ENCODE measurements at places on chromosomes 16 and 17. TPM values are rescaled to one million over a fixed set of nuclear protein-coding genes. Genes with fewer than 3 reads are reported as not detected.

AOC2 gene
- 2.4 TPM for total RNA-seq

DNA sequence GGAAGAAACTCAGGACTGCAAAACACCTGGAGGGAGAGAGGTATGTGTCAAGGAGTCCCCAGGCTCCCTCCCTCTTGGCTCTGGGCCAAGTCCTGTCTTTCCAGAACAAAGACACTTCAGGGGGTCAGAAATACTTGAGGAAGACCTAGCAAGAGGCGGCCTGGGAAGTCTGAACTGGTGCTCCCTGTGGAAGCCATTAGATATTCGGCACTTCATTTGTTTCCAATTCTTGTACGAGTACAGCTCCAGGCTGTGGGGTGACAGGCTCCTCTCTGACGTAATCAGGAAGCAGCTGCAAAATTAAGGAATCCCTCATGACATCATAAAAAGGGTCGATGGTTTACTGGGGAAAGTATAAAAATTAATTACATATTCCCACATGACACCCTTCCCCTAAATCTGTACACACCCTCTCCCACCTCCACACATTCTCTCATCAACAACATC is 108.7 kb downstream of the SMG6 start:
- H3K4me1 ChIP-seq, result peaks cover 58% of the 10 kb centered on the region
- peaks cover 24% of the 10 kb centered on the region for H3K36me3 ChIP-seq
- no peak overlapping the region for H3K27ac ChIP-seq
- no peak for DNase-seq
- H3K27me3 ChIP-seq, result no peaks in the 10 kb centered on the region

DNA sequence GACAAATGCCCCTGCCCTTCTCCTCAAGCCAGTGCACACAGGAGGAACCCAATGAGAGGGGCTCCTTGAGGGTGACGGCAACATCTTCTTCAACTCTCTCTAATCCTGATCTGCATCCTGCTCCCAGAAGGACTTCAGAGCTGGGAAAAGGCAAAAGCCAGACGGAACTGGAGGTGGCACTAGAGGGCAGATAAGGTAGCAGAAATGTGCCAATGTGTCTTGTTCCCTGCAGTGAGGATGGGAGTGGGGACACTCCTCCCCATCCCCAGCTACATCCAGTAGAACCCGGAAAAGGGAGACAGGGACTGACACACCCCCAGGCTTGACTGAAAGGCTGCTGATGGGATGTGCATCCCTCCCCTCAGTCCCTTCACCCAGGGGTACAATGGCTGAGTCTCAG is 28.5 kb downstream of the SRCIN1 start:
- no peak overlapping the region for H3K27ac ChIP-seq
- no peak overlapping the region for H3K4me3 ChIP-seq
- peaks cover 82% of the 10 kb centered on the region for H3K27me3 ChIP-seq

RPRML gene
- total RNA-seq, result not detected

DNA sequence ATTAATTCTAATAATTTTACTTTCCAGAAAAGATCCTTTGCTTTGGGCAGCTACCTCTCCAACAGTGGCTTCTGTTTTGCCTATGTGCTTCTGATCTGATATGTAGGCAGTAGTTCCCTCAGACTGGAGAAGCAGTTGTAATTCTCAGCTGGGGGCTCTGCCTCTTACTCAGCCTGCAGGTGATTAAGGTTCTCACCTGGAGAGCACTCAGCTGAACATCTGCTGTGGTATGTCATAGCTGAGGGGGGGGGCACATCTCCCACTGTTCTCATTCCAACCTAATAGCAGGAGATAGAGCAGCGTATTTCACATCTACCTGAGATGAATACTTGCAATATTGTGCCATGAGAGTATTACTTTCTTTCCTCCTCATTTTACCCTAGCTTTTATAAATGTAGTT is 511.9 kb upstream of the CDH8 start:
- H3K36me3 ChIP-seq, result no peaks in the 10 kb centered on the region
- H3K4me1 ChIP-seq, result no peaks in the 10 kb centered on the region
- no peak for DNase-seq
- no peak overlapping the region for H3K4me3 ChIP-seq
- H3K27ac ChIP-seq, result no peak overlapping the region

- no peak for DNase-seq
- H3K4me3 ChIP-seq, result peak overlapping the region; percentile 74
- H3K27ac ChIP-seq, result peak overlapping the region; percentile 80
These were observed 1.9 kb upstream of the TUBB3 start for GRCh38 chr16:89921131-89921701.

ACE gene
- total RNA-seq, result 0.33 TPM

RGS11 gene
- not detected for total RNA-seq

IGF2BP1 gene
- not detected for total RNA-seq

DNA sequence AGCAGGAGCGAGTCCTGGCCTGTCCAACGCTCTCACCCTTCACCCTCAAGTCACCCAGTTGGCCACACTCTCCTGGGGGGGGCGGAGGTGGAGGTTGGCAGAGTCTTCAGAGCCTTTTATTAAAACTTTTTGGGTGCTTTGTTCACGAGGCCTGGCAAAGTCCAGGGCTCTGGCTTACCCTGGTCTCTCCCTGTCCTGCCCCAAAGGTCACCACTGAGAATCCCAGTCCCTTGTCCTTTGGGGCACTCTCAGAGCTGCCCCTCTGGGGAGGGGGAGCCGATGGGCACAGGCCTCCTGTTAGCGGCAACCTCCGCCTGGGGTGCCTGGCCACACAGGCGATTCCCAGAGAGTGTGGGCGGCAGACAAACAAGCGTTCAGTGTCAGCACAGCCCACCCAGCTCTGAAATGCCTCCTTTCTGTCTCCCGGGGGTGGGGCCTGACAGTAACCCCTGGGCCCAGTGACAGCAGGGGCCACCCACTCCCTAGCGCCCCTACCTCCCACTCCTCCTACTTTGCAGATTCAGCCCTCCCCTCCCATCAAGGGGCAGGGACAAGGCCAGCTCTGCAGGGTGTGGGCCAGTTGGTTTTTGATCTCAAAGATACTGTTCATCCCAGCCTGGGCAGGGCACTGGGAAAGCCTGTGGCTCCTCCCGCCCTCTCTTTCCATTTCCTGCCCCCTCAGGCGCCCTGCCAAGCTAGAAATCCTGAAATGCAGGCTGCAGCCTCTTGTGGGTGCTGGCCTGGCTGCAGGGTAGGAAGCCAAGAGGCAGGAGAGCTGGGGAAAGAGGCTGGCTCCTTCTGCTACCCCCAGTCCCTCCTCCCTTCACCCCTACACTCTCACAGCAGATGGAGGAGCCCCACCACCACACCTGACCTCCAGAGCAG is 36.6 kb upstream of the EMP2 start:
- no peak overlapping the region for H3K27ac ChIP-seq
- no peak for DNase-seq
- H3K36me3 ChIP-seq, result no peaks in the 10 kb centered on the region
- H3K27me3 ChIP-seq, result peaks cover 20% of the 10 kb centered on the region

GRCh38 chr17:76074390-76075363 is at the start of gene GALR2:
Gene GALR2 (plus strand): TSS chr17:76074781. CDS start chr17:76074884, 103 bp downstream.
- H3K4me1 ChIP-seq, result peaks cover 38% of the 10 kb centered on the region
- H3K36me3 ChIP-seq, result peaks cover 7% of the 10 kb centered on the region
- no peak within 1 kb of the TSS for H3K27ac ChIP-seq
- H3K4me3 ChIP-seq, result peak within 1 kb of the TSS; percentile 35

GRCh38 chr16:12675852-12676251 is 127.8 kb downstream of the CPPED1 start:
- no peak overlapping the region for H3K4me3 ChIP-seq
- H3K27me3 ChIP-seq, result no peaks in the 10 kb centered on the region
- H3K4me1 ChIP-seq, result peaks cover 17% of the 10 kb centered on the region

NPW gene
- 6.3 TPM for total RNA-seq

CORO6 gene
- total RNA-seq, result 2.7 TPM

DNA sequence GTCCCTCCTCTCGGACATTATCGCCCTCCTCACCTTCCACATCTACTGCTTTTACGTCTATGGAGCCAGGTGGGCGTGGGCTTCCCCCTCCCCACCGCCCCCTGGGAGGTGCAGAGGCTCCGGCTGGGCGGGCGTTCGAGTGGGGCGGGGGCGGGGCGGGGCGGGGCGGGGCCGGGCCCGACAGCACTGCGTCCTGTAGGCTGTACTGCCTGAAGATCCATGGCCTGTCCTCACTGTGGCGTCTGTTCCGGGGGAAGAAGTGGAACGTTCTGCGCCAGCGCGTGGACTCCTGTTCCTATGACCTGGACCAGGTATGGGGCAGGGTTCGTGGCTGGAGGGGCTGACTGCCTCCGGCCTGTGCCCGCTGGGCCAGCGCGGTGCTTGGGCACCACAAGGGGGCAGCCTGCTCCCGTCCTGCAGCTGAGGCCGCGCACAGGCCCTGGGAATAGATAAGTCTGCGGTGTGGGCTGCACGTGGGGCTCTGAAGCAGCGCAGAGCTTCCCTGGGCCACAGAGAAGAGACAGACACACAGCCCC is 9.2 kb downstream of the PIGQ start:
- H3K36me3 ChIP-seq, result no peaks in the 10 kb centered on the region
- DNase-seq, result peak; percentile 81
- H3K4me3 ChIP-seq, result no peak overlapping the region
- no peak overlapping the region for H3K27ac ChIP-seq
- H3K27me3 ChIP-seq, result no peaks in the 10 kb centered on the region
- H3K4me1 ChIP-seq, result peaks cover 3% of the 10 kb centered on the region

- DNase-seq, result no peak
- H3K27ac ChIP-seq, result no peak overlapping the region
- no peaks in the 10 kb centered on the region for H3K4me1 ChIP-seq
- H3K27me3 ChIP-seq, result peaks cover 51% of the 10 kb centered on the region
- no peak overlapping the region for H3K4me3 ChIP-seq
- no peaks in the 10 kb centered on the region for H3K36me3 ChIP-seq
These were observed 16.3 kb downstream of the NACA2 start for GRCh38 chr17:61574542-61575351.
